ENCODE measurements at places on chromosomes 2 and 18. TPM values are rescaled to one million over a fixed set of nuclear protein-coding genes. Genes with fewer than 3 reads are reported as not detected.

DNA sequence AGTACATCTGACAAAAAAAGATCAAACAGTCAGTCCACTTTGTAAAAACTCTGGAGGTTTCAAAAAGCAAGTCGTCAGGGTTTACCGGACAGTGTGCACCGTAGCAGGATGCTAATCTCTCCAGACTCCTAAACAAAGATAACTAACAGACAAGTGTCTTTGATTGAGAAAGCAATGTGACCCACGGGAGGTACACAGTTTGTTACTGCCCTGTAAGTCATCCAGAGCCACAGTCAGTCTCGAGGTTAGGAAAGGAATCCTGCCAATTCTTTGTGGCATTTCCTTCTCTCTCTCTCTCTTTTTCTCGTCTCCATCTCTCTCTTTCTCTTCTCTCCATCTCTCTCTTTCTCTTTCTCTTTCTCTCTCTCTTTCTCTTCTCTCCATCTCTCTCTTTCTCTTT is 42.8 kb downstream of the LRRTM4 start:
- DNase-seq: no peak

GRCh38 chr2:60966507-60967405 is 50.8 kb upstream of the PEX13 start:
- DNase-seq: no peak

DNA sequence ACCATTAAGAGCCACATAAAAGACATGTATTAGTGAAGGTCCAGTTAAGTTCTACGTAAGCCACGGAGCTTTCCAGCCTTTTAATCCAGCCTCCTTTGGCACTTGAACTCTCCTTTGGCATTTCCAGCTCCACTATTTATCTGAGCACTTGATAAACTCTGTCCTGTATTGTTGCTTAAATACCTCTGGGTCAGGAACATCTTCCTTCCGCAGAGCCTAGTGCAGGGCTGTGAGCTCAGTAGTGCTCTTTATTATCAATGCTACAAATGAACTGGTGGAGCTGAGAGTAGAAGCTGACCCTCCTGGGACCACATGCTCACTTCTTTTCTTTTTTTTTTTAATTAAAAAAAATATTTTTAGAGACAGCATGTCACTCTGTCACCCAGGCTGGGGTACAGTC is 4.9 kb downstream of the STPG4 start:
- no peak for DNase-seq

- DNase-seq: no peak
Observed at GRCh38 chr2:30933496-30933895, 126.2 kb upstream of the CAPN13 start.

- no peak for DNase-seq
Observed at GRCh38 chr18:31549416-31549815, 42.3 kb upstream of the TTR start.

- no peak for DNase-seq
Observed at GRCh38 chr18:51164761-51165281, 32.7 kb downstream of the MEX3C start.

DNA sequence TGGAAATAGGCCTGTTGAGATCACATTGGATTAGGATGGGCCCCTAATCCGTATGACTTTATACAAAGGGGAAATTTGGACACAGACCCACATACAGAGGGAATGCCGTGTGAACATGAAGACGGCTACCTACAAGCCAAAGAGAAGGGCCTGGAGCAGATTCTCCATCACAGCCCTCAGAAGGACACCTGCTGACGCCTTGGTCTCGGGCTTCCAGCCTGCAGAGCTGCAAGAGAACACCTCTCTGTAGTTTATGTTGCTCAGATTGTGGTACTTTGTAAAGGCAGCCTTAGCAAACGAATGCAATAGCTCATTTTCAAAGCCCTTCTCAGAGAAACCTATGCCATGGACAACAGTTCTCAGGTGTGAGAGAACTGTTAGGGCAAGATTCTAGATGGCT is 86.1 kb downstream of the LONRF2 start:
- no peak for DNase-seq

DNA sequence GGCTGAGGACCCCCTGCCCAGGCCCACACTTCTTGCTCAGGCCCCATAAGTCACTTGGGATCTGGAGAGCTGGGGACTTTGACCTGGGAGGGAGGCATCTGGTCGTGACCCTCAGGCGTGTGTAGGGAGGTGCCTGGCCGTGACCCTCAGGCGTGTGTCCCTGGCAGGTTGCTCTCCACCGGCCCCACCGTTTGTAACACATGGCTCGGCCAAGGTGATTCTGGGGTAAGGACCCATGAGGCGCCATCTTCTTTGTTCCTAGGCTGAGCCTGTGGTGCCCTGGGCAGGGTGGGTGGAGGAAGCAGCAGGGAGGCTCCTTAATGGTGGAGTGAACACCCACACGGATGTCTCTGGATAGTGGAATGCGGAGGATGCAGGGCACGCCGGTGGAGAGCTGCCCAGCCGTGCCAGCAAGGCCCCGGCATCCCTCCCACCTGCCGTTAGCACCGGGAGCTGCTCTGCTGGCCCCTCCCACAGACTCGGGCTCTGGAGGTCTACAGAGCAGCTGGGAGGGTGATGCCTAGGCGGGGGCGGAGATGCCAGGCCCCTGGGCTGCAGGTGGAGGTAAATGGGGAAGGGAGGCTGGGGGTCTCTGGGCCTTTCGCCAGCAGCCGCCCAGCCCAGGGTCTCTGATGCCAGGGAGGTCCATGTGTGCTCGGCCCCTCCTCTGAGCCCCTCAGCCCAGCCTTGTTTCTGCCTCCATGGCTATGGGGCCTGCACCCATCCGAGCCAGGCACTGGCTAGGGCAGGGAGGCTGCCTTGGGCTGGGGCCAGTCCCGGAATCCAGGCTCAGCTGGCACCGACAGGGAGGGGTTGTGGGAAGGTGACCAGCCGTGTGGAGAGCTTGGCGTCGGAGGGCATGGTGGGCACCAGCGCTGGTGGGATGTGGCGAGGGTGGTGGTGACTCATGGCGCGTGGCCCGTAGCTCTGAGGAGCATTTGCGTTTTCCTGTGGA is 1.1 kb upstream of the GAL3ST2 start:
- no peak for DNase-seq

DNA sequence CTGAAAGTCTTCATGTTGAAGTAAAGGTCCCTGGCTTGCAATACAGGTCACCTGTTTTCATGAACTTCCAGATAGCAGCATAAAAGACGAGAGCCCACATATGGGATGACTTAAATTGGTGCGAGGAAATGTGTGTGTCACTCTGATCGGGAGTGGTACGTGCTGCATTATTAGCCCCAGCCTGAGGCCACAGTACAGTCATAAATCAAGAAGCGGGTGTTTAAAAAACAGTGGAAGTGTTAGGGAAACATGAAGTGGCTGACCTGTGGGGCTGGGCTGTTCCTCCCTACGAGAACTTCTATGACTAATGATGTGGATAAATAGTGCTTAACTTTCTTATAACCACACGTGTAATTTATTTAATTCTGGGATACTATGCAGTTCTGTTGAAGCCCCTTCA is 24.4 kb downstream of the RDH14 start:
- no peak for DNase-seq

The PFN4 gene
- polyA plus RNA-seq: 2.7 TPM

The UGT1A3 gene
- not detected for polyA plus RNA-seq

The CHRND gene
- 0.85 TPM for polyA plus RNA-seq

The UGT1A10 gene
- not detected for polyA plus RNA-seq

Measured in left renal pelvis (tissue), 4 donors.